ENCODE measurements at places on chromosomes 5 and 9. TPM values are rescaled to one million over a fixed set of nuclear protein-coding genes. Genes with fewer than 3 reads are reported as not detected.

GRCh38 chr5:639253-639530 lies 27.1 kb downstream of the CEP72 start:
- H3K4me3 ChIP-seq: no peak overlapping the region
- no peaks in the 10 kb centered on the region for H3K4me1 ChIP-seq
- no peak overlapping the region for H3K27ac ChIP-seq
- no peaks in the 10 kb centered on the region for H3K27me3 ChIP-seq
- DNase-seq: no peak

The TNFSF15 gene
- 0.15 TPM for total RNA-seq

GRCh38 chr5:36680066-36680465 lies 73.7 kb downstream of the SLC1A3 start:
- DNase-seq: no peak
- no peak overlapping the region for H3K4me3 ChIP-seq
- H3K36me3 ChIP-seq: no peaks in the 10 kb centered on the region
- H3K4me1 ChIP-seq: no peaks in the 10 kb centered on the region
- H3K27ac ChIP-seq: no peak overlapping the region

DNA sequence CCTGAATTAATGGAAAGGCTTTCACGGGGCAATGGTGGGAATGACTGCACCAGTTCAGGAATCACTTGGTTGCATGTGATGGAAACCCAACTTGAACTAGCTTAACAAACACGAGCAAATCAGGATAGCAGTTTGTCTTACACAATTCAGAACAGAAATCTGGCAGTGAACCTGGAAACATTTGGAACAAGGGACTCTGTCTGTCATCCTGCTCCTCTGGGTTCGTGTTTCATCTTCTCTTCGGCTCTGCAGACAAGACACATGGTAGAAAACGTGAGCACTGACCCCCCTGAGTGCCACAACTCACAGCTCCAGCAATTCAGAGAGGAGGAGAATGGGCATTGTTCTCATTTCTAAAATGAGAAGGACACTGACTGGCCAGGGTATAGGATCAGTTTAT lies 218.1 kb upstream of the NREP start:
- DNase-seq: no peak
- no peak overlapping the region for H3K27ac ChIP-seq
- H3K4me3 ChIP-seq: no peak overlapping the region
- H3K36me3 ChIP-seq: no peaks in the 10 kb centered on the region
- no peaks in the 10 kb centered on the region for H3K27me3 ChIP-seq

GRCh38 chr5:140134277-140134935 lies 8.7 kb downstream of the IGIP start:
- H3K4me3 ChIP-seq: no peak overlapping the region
- no peaks in the 10 kb centered on the region for H3K36me3 ChIP-seq
- H3K4me1 ChIP-seq: peaks cover 25% of the 10 kb centered on the region

GRCh38 chr9:129353697-129354336 lies 175.8 kb upstream of the IER5L start:
- H3K4me1 ChIP-seq: no peaks in the 10 kb centered on the region
- H3K4me3 ChIP-seq: no peak overlapping the region
- no peak overlapping the region for H3K27ac ChIP-seq
- DNase-seq: no peak

DNA sequence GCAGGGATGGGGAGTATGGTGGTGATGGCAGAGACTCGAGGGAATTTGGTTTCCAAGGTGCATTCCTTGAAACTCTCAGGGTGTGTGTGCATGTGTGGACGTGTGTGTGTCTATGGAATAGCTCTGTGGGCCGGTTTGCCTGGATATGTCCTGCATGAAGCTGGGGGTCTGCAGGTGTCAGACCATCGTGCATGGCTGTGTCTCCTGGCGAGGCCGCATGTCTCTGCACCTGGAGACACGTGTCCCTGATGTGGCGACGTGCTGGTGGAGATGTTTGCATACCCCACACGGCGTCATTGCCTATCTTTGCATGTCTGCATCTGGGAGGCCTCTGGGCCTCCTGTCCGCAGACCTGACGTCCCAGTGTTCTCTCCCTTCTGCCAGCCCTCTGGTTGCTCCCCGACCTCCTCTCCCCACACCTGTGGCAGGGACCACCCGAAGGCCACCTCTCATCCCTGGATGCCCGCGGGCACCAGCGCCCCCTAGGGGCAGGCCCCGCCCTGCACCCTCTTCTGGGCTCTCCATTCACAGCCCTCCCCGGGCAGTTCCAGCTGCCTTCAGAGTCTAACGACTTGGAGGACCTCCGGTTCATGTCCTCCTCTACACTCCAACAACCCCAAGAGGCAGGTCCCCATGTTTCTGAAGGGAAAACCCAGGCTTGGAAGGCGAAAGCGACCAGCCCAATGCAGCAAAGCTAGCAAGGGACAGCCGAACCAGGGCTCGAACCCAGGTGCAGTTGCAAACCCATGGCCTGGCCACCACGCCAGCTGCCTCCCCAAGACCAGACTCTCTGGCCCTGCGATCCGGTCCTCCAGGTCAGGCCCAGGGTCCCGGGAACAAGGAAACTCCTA lies 88.6 kb downstream of the LMX1B start:
- no peak for DNase-seq
- H3K4me3 ChIP-seq: no peak overlapping the region
- H3K27me3 ChIP-seq: peaks cover 17% of the 10 kb centered on the region
- H3K27ac ChIP-seq: no peak overlapping the region

The ARSI gene
- total RNA-seq: not detected

DNA sequence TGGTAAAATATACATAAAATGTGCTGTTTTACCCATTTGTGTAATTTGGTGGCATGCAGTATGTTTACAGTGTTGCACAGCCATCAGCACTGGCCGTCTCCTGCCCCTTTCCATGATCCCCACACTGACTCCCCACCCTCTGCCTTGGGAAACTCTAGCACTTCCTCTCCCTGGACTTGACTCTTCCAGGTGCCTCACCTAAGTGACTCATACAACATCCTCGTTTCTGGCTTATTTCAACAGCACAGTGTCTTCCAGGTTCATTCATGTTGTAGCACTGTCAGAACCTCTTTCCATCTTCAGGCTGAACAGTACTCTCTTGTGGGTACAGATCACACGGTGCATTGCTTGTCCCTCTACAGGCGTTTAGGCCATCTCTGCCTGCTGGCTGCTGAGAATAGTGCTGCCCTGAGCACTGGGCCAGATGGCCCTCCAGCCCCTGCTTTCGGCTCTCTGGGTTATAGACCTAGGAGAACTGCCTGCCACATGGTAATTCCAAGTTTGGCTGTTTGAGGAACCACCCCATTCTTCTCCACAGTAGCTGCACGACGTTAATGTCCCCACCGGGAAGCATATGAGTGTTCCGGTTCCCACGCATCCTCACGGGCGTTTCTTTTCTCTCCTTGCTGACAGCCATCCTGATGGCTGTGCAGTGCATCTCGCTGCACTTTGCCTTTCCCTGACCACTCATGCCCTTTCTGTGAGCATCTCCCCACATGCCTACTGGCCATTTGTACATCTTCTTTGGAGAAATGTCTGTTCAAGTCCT lies 211.8 kb downstream of the FANCC start:
- no peaks in the 10 kb centered on the region for H3K4me1 ChIP-seq
- H3K36me3 ChIP-seq: no peaks in the 10 kb centered on the region

The ASPN gene
- total RNA-seq: not detected

GRCh38 chr5:141488591-141489561 lies at the start of gene PCDHGC5:
TSS of gene PCDHGC5 (plus strand) at chr5:141489081. CDS start at chr5:141489241, 160 bp downstream.
- no peak for DNase-seq
- no peaks in the 10 kb centered on the region for H3K36me3 ChIP-seq
- H3K27me3 ChIP-seq: peaks cover 40% of the 10 kb centered on the region
- H3K27ac ChIP-seq: no peak within 1 kb of the TSS
- no peaks in the 10 kb centered on the region for H3K4me1 ChIP-seq

DNA sequence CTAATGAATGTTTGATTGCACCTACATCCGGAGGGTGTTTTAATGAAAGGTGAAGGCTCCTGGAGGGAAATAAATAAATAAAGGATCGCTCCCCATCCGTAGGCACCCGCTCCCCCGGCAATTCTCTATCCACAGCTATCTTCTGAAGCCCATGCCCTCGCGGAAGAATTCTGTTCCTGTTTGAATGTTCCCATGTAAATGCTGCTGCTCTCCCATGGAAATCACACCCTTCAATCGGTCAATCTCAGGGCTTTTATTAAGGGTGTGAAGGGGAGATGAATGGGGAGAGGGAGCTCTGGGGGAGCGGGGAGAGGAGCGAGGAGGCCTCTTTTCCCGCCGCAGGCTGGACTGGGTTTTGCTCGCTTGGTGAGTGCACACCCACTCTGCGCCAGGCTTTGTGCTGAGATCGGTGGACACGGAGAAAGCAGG lies 21.1 kb upstream of the ARAP3 start:
- H3K4me1 ChIP-seq: peaks cover 12% of the 10 kb centered on the region
- H3K27me3 ChIP-seq: peaks cover 10% of the 10 kb centered on the region
- DNase-seq: no peak
- no peaks in the 10 kb centered on the region for H3K36me3 ChIP-seq
- H3K27ac ChIP-seq: no peak overlapping the region
- H3K4me3 ChIP-seq: peak overlapping the region; percentile 76

The CCDC69 gene
- total RNA-seq: 47.9 TPM

The SURF6 gene
- 32.0 TPM for total RNA-seq

The SGCD gene
- 0.11 TPM for total RNA-seq

GRCh38 chr9:87178302-87178701 lies 231.0 kb upstream of the GAS1 start:
- no peaks in the 10 kb centered on the region for H3K4me1 ChIP-seq
- no peaks in the 10 kb centered on the region for H3K27me3 ChIP-seq
- H3K4me3 ChIP-seq: no peak overlapping the region
- DNase-seq: no peak
- no peaks in the 10 kb centered on the region for H3K36me3 ChIP-seq

DNA sequence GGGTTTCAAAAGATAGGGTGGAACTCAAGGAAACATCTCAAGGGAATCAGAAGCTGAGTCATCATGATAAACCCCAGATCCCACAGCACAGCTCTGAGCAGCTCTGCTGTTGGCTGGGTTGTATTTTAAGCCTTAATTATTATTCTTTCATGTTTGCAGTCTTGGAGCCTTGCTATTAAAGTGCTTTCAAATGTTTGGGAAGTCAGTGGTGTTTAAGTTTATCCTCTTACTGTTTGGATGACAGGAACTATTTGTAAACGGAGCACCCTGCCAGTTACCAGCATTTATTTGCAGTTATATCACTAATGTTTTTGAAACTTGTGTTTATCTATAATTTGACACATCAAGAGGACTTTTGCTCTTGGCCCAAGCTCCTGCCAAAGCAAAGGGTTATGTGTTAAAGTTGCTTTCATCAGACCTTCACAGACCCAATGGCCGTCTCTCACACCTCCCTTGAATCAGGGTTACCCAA lies 141.1 kb upstream of the SPDL1 start:
- H3K4me3 ChIP-seq: no peak overlapping the region
- DNase-seq: no peak
- no peaks in the 10 kb centered on the region for H3K36me3 ChIP-seq
- H3K27ac ChIP-seq: no peak overlapping the region

The ZBTB5 gene
- total RNA-seq: 7.0 TPM
